ENCODE measurements at places on chromosomes 16 and 17.

GRCh38 chr17:50507871-50508572, at the start of gene MYCBPAP:
TSS of gene MYCBPAP (plus strand) at chr17:50508439. CDS start at chr17:50508675, 236 bp downstream.
- DNase-seq, result peak; percentile 47

DNA sequence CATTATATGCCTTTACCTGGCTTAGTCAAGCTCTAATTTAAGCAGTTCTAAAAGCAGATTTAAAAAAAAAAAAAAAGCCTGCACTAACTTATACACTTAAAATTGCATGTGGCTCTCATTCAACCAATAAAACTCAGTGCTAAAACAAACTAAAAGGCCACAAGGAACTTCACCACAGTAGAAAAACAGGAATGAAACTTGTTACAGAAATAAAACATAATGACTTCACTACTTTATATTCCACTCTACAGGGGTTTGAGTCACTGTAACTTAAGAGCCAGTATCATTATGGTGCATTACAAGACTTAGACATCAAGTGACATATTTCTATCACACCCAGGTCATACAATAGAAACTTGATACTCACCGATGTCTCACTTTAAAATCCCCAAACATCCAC, 11.1 kb downstream of the CA10 start:
- DNase-seq, result no peak

GRCh38 chr17:16304830-16305229, 48.4 kb downstream of the CENPV start:
- DNase-seq, result peak; percentile 4

GRCh38 chr16:75103994-75104393, 12.6 kb downstream of the LDHD start:
- no peak for DNase-seq

GRCh38 chr16:1731073-1731472, 25.1 kb downstream of the MAPK8IP3 start:
- no peak for DNase-seq

GRCh38 chr16:28527985-28528384, 10.8 kb downstream of the NUPR1 start:
- no peak for DNase-seq

GRCh38 chr17:67245694-67246402, 852 bp upstream of the HELZ start:
- DNase-seq, result peak; percentile 48

- DNase-seq, result peak; percentile 44
These were observed 15.7 kb upstream of the SLC35B1 start for GRCh38 chr17:49723423-49723822.

DNA sequence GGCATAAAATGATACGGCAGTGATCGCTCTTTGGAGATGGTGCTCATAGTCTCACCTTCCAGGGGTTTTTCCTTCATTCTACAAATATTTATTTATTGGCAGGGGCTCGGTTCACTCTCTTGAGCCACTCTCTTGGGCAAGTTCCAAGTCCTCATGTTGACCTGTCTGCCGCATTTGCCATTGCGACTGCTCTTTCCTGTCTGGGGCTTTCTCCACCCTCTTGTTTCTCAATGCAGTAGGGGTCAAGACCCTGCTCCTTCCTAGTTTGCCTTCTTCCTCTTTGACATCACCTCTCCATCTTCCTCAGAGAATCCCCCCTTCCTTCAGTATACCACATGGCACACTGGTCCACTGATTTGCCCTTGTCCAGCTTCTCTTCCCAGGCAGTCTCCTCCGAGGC, 21.9 kb upstream of the LRRC75A start:
- no peak for DNase-seq

DNA sequence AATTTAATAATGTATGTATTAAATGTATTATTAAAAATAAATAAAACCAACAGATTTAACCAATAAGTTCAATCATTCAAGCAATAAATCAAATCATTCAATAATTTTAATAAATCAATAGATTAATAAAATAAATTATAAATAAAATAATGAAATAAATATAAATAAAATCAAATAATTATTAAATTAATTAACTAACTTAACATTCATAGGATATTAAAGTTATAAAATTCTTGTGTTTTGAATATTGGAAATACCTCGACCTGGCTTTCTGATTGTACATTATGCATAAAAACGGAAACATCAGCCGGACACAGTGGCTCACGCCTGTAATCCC, 182.2 kb downstream of the BANP start:
- DNase-seq, result no peak

GRCh38 chr16:74201576-74201975, 95.0 kb upstream of the PSMD7 start:
- no peak for DNase-seq

DNA sequence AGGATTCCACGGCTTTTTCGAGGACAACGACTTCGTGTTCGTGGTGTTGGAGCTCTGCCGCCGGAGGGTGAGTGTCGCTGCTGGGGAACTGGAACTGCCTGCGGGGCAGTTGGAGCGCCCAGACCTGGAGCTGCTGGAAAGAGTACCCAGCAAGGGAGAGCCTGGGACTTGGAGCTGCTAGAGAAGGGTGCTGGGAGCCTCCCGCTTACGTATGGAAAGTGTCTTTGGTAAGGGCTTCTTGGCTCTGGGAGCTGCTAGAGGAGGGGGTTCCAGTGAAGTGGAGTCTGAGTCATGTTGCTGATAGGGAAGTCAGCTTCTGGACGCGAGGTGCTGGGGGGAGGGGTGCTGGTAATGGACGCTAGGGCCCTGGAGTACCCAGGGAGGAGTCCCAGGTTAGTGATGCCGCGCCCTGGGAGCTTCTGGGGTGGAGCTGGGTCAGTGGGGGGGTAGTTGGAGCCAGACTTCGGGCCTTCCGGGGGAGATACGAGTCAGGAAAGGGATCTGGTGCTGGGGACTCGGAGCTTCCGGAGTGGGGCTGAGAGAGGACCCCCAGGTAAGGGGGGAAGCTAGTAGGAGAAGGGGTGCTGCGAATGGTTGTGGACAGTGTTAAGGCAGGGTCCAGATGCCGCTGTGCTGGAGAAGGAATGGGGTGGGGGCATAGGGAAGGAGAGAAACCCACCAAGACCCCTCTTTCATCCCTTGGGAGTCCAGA, 741 bp downstream of the PLK1 start:
- DNase-seq, result peak; percentile 20

GRCh38 chr17:75814900-75815373, 29.3 kb downstream of the UNC13D start:
- no peak for DNase-seq
